ENCODE measurements at places on chromosomes 5 and 9.

DNA sequence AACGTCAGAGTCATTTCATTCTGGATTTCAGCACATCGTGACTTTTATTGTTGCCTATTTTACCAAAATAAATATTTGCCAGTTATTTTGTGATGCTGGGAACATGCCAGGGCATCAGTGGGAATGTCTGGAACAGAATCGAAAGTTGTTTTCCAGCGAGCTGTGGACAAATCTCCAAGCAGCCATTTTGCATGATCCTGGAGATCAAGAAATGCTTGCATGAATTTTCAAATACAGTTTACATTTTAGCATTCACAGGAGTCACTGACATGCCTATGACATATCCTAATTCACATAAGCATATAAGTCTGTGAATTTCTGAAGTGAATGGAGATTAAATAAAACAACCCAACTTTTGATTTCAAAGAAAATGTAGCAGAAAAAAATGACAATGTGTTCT, 119.4 kb downstream of the VCAN start:
- no peak for DNase-seq

GRCh38 chr5:5572010-5572865, 149.8 kb downstream of the ICE1 start:
- no peak for DNase-seq

DNA sequence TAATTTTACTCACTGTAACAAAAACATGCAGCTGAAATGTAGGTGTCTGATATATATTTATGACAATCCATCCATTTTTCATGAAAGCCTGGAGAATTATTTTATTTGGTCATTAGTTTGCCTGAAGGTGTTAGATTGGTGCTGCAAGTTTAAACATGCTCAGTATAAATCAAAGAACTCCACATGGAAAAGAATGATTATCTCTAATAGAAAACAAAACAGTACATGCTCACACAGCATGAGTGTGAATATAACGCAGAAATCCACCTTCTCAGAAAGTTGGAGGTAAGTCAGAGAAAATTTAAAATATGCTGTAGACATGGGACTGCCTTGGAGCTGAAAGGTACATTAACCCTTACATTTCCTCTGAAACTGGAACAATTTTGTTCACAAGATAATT, 165.5 kb upstream of the RGS7BP start:
- no peak for DNase-seq

DNA sequence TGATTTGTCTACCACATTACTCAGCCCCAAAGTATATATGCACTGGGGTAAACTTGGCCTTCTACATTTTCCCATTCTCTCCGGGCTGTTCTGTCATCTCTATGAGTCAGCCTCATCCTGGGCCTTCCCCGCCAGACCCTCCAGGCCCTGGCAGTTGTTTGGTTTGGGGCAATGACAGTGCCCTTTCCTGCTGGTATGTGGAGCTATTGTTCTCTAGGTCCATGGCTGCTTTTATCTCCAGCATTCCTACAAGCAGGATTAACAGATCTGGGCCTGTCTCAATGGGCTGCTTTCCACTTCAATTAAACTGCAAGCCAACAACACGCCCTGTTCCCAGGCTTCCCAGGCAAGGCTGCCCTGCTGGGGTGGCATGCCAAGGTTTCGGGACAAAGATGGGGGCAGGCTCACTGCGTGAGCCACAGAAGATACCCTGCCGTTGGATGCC, 136.4 kb downstream of the SLIT3 start:
- no peak for DNase-seq

GRCh38 chr9:78601957-78602565, 305.1 kb downstream of the PSAT1 start:
- DNase-seq, result no peak

DNA sequence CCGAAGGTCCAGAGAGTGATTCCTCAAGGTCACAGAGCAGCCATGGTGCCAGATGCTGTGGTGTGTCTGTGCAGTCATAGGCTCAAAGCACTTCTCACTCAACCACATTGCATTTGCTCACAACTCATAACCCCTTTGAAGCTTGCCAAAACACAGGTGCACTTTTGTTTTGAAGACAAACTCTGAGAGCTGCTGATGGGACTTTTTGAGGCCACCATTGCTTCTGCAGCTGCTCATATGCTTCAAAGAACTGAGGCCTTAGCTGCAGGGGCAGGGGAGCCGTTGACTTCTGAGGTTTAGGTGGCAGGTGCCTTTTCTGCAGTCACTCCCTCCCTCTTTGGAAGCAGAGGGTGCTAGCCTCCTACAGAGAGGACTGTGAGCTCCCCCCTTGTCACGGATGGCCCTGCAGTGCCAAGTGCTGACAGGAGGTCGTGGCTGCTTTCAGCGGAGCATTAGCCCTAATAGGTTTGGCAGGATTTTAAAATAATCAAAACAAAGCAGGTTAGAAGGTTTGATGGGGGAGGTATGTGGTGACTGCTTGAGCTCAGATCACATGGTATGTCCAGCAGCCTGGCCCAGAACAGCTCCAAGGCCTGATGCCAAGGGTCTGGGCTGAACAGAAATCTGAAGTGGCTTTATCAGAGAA, 232.1 kb downstream of the MAN2A1 start:
- no peak for DNase-seq

- DNase-seq, result no peak
Measured at GRCh38 chr5:97628807-97629206, 445.8 kb upstream of the RIOK2 start.

DNA sequence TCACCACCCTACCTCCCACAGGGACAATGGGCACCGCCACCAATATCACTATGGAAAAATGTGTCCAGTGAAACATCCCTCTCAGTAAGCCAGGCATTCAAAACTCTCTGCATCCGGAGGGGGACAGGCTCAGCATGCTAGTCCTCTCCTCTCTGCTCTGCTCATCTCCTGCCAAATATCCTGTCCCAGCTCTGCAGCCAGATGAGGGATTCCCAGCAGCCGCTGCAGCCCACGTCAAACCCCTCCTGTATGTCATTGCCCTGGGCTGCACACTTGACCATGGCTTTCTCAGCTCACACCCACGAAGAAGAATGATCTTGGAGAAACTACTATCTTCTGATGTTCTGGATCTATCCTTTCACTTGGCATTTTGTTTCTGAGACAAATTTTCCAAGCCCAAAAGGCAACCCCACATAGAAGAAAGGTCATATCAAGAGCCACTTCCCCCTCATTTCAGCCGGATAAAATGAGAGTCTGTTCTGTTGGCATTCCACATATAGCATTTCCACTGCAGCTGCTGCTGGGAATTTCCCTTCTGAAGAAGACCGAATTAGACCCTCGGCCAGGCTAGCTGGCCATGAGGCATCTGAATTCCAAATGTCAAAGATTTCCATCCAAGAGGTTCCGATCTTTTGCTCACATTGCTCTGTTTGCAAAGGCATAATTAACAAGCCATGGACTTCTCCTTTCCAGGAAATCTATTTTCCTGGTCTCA, 338.0 kb downstream of the ACTL7B start:
- no peak for DNase-seq

GRCh38 chr9:15294604-15295003, 12.4 kb downstream of the TTC39B start:
- DNase-seq, result no peak

- no peak for DNase-seq
Measured at GRCh38 chr9:87340391-87340790, 157.3 kb upstream of the DAPK1 start.

- DNase-seq, result no peak
Measured at GRCh38 chr9:95018099-95018936, 291.8 kb downstream of the AOPEP start.

GRCh38 chr9:73038613-73039012, 85.8 kb upstream of the ALDH1A1 start:
- no peak for DNase-seq

- no peak for DNase-seq
Measured at GRCh38 chr9:85215961-85216360, 525.8 kb downstream of the AGTPBP1 start.

DNA sequence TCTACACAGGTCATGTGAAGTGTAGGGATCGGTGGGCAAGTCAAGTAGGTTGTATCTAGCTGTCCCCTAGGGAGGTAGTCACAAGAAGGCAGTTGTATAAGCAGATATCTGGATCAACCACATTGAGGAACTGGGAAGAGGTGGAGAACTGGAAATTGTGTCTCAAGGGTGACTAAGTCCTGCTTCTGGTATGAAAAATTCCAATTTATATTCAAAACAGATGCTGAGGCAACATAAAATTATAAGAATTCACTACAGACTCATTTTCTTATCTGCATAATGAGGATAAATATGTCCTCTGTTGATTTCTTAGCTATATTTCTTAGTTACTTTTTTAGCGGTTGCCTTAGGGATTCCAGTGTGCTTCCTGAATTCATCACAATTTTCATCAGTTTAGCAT, 46.8 kb downstream of the GALNT12 start:
- no peak for DNase-seq

DNA sequence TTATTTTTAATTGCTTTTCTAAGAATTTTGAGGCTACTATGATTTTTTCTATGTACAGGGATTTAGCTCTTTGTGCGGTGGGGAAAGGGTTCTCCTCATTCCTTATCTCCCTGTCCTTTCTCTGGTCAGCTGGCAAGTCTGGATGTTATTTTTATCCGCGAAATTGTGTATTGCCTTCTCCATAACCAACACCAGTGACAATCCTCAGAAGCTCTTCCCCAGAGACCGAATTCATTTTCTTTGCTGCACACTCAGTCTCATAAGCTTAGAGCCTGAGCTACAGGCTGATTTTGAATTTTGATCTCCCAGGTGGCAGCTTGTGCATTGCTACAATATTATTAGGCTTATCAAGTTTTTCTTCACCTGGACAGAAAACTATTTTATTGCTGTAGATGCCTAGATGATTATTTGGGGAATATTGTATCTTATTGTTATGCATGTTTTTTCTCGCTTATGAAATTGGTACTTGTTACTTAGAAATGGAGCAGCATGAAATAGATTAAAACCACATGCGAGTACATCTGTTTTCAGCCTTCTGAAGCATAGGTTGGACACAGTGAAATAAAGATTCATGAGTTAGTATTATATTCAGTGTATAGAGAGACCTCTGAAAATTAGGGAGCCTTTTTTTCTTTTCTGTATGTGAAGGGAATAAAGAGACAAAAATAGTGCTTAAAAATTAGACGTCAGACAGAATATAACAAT, 27.3 kb downstream of the CPEB4 start:
- DNase-seq, result no peak

- no peak for DNase-seq
Measured at GRCh38 chr5:91146905-91147600, 236.1 kb downstream of the ARRDC3 start.

DNA sequence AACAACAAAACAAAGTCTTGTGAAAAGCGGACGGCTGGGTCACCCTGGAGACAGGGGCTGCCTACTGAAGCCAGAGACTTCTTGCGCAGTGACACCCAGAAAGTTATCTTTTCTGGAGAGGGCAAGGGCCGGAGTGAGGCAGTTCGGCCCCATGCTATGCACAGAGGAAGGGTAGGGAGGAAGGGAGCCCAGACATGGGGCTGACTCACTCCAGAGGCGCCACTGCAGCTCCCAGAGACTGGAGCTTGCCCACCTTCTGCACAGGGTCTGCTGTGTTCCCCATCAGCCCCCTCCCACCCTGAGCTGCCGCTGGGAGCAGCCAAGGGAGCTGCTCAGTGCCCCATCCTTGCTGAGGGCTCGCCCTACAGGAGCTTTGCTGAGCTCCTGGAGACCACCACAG, 13.3 kb downstream of the SLC6A3 start:
- DNase-seq, result no peak

- DNase-seq, result no peak
Measured at GRCh38 chr9:85344901-85345300, 396.9 kb downstream of the AGTPBP1 start.

GRCh38 chr5:52665559-52665958, 122.2 kb upstream of the ITGA1 start:
- no peak for DNase-seq

GRCh38 chr9:20659474-20659967, 24.5 kb upstream of the FOCAD start:
- no peak for DNase-seq

- no peak for DNase-seq
Measured at GRCh38 chr5:130104895-130105688, 200.8 kb downstream of the CHSY3 start.

DNA sequence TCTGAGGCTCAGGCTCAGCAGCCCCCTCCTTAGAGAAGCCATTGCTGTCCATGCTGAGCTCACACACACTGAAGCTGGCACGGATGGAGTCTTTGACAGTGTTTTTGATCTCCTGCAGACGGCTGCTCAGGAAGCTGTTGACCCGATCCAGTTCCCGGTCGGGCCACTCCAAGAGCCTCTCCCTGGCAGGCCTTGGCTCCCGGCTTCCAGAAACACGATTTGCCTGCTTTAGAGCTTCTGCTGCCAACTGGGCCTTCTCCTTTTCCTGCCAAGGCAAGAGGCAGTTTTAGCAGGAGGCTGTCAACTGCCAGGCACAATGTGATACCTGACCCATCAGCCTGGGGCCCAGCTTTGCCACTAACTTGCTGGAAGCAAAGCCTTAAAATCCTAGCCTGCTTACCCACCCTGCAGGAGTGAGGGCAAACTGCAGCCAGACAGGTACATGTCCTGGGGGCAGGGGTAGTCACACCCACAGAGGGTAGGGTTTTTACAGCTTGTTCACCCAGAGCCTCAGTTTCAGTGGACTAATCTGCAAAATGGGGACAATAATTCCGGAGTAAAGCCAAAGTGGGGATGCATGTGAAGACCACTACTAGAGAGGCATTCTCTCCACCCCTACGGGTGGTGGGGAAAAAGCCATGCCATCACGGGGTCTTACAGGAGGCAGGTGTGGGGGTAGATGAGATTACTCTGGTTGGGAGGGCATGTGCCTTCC, 8.3 kb upstream of the DDX41 start:
- DNase-seq, result no peak

- no peak for DNase-seq
Measured at GRCh38 chr9:33813712-33814641, 3.0 kb upstream of the UBE2R2 start.

GRCh38 chr9:133443982-133444381, 15.8 kb upstream of the CACFD1 start:
- DNase-seq, result no peak

- no peak for DNase-seq
Measured at GRCh38 chr9:109088221-109088620, 31.5 kb downstream of the TMEM245 start.

DNA sequence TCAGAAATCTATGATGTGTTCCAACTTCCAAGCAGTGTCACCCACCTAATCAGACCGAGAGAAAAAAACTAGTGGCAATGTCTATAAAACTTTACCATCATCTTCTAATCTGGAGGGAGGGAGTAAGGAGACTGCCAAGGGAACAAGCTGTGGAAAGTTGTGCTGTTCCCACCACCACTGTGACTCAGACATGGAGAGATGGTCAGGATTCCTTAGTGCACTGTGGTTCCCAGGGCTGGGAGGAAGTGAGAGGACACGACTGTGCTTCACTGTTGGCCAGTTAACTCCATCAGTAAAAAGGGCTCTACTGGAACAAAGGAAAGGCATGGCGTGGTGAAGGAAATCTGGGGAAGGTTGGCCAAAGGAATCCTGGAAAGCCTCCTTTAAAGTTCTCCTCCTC, 18.8 kb downstream of the TICAM2 start:
- no peak for DNase-seq

DNA sequence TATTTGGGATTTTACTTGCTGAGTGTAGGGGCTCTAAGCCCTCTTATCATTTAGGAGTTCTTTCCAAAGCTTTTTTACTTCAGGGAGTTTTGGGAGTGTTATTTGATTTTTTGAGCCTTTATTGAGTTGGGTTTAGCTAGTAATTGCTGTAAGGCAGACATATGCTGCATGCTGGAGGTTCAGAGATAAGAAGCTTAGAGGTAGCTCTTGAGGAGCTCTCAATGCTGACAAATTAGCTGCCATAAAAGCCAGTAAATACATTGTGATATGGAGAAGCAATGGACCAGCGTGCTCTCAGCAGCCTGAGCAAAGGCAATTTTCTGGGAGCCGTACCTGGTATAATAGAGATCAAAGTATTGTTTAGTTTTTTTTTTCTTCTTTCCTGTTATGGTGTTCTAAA, 11.6 kb downstream of the ARHGEF28 start:
- no peak for DNase-seq

All from stimulated activated CD8-positive, alpha-beta memory T cell treated with anti-CD3 and anti-CD28 coated beads, Interleukin-7, amount 100 ng/mL, for 48 hours (primary cell).